ENCODE measurements at places on chromosomes 4 and X. TPM values are rescaled to one million over a fixed set of nuclear protein-coding genes. Genes with fewer than 3 reads are reported as not detected.

DNA sequence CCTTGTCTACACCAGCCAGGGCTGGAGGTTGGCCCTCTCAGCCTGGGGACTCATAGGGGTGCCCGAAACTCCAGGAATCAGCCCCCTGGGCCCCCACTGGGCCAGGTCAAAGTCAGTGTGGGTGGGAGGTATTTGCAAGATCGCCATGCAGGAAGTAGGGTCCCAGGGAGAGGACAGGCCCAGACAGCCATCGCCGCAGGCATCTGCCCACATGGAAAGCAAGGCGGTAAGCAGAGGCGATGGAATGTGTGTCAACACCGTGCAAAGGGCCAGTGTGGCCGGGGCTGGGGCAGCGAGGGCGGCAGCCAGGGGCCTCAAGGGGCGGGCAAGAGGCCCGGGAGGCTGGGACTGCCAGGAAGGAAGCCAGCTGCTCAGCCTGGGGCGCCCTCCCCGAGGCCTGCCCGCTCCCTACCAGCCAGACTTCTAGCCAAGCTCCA lies 19.3 kb upstream of the DUSP9 start:
- no peak for DNase-seq

DNA sequence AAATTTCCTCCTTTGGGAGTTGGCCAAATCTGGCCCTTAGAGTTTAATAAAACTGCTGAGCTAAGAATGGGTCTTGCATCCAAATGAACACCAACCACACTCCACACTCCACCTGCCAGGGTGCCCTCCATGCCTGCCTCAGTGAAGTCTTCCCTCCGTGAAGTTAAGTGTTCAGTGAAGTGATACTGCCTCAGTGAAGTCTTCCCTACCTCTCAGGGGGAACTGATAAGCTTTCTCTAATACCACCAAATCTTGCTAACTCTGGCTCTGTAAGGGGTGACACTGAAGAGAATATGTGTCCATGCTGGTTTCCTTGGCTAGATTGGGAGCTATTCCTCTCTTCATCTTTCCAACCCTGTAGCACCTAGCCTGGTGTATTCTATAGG lies 27.9 kb downstream of the MED28 start:
- no peak for DNase-seq

DNA sequence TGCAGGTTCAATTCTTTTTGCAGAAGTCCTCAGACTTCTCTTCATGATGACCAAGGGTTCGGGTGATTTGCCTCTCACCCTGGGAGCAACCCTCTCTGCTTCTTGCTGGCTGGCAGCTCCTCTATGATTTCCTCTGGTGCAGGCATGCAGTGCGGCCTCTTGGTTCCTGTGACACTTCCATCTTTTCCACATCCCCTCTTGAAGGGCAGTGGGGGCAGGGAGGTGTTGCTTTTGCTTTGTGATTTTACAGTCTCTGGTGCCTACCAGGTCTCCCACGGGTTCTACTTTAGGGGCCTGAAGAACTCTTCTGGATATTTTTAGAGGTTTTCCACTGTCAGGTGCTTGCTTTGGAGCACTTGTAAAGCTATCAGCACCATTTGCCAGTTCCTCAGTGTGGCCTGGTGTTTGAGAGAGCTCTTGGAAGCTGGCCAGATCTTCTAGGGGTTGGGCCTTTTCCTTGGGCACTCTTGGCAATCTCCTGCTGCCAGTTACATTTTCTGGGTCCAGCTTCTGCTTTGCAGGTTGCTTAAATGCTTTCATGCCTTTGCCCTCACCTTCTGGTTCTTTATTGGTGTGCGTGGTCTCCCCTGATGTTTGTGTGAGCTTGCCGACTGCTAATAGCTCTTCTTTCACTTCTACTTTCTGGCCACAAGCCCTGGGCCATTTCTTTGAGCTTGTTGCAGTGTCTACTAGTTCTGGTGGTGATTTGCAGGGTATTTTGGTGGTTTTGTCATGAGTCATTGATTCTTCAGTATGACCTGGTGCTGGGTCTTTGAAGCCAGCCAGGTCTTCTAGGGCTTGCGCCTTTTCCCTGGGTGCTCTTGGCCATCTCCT lies 11.5 kb upstream of the CHST7 start:
- no peak for DNase-seq

GRCh38 chr4:99144587-99144986 lies 490 bp upstream of the ADH4 start:
- no peak for DNase-seq

DNA sequence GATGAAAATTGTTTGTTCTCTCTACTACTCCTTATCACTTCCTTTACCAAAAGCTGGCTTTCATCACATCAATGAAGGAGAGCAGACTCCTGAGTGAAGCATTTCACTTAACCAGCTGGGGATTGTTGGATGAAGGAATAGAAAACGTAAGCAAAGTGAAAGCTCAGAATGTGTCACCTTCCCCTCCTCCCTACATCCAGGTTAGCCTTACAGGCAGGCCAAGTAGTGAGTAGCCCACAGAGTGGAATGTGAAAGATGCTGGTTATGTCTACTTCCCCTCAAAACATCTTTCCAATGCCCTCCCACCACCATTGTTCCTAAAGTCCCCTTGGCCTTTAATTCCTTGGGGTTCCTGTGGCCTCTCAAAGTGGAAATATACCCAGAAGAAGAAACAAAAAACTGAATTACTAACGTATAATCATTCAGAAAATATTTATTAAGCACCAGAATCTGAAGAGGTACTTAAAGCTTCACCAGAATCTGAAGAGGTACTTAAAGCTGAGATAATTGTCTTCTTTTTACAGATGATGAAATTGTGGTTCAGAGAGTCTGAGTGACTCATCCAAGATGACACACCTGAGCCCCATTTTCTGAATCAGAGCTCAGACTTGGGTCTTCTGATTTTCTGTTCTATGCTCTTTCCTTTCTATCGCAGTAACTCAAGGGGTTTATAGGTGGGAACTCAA lies 6.5 kb downstream of the P2RY4 start:
- no peak for DNase-seq

GRCh38 chr4:39616651-39617050 lies 22.0 kb downstream of the SMIM14 start:
- DNase-seq: no peak

- peak; percentile 48 for DNase-seq
These were observed at the start of gene NDUFC1 for GRCh38 chr4:139301821-139302611. Gene NDUFC1 (minus strand): TSS chr4:139302477. CDS start chr4:139295798, 6,679 bp downstream.

DNA sequence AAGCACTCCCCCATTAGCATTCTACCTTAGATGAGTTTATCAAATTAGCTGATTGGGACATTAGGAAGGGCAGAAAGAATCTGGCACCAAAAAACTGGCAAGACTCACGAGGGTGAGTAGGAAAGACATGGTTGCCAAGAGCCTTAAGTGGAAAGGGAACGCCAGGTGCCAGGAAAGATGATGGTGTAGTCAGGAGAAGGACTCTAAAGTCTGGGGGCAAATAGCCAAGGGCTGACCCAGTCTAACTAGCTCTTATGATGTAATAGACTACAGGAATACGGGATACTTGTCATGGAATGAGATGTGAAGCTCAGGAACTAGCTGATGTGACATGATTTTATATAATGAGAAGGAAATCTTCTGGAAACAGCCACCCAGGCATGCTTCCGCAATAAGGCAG lies 94.8 kb downstream of the MBNL3 start:
- no peak for DNase-seq

DNA sequence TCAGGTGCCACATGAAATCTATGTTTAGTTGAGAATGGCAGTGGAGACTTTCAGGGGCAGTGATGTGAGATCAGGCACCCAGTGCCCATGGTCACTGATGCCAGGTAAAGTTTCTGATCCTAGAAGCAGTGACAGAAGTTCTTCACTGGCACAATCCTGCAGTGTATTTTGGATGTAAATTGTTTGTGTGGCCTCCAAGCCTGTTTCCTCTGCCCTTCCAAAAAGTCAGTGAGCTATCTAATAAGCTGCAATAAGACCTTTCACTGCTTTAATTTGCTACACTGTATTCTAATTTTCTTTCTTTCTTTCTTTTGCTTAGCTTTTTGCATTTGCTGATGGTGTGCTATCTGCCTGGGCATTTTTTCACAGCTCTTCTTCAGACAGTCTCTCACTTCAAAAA lies 1348.6 kb downstream of the ADGRL3 start:
- DNase-seq: no peak

DNA sequence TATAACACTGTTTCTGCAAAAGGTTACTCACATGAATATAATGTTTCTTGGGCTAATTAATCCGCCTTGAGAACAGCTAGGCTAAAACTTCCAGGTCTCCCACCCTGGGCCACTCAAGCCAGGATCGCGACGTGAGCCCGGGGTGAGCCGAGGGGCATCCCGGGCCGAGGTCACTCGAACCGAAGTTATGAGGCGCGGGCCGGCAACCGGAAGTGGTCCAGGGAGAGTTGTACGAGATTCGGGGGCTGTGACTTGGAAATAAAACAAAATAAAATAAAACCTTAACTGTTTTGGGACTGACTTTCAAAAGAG lies 317 bp downstream of the CMC4 start:
- no peak for DNase-seq

- no peak for DNase-seq
These were observed 9.9 kb downstream of the ANAPC4 start for GRCh38 chr4:25386926-25387325.

DNA sequence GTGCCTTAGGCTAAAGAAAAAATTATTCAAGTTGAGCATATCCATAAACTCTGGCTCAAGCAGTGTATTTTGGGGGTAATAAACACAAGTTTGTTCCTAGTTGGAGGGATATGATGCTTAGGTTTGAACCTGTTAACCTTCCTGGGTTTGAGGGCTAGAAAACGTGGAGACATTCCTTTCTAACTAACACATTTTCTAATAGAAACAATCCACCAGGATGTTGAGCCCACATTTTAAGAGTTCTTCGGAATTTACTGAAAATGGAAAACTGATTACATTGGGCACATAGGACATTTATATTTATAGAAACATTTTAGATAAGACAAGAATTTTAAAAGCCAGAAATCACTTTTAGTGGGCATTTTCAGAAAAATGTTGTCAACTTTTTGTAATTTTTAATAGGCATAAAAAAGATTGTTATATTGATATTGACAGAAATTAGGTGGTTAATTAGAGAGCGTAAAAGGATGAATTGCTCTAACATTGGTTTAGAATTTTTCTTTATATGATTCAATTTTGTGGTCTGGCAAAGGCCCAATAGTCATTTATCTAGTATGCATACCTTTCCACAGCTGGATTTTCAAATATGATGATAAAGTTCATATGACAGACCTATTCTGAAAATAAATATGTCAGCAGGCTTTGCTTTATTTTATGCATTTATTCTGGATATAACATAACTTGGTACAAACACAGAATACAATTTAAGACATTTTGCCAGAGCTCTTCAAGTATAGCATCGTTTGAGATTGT lies 49.2 kb downstream of the CEP44 start:
- DNase-seq: no peak

- no peak for DNase-seq
These were observed 1179.7 kb upstream of the ADGRL3 start for GRCh38 chr4:60020389-60020788.

DNA sequence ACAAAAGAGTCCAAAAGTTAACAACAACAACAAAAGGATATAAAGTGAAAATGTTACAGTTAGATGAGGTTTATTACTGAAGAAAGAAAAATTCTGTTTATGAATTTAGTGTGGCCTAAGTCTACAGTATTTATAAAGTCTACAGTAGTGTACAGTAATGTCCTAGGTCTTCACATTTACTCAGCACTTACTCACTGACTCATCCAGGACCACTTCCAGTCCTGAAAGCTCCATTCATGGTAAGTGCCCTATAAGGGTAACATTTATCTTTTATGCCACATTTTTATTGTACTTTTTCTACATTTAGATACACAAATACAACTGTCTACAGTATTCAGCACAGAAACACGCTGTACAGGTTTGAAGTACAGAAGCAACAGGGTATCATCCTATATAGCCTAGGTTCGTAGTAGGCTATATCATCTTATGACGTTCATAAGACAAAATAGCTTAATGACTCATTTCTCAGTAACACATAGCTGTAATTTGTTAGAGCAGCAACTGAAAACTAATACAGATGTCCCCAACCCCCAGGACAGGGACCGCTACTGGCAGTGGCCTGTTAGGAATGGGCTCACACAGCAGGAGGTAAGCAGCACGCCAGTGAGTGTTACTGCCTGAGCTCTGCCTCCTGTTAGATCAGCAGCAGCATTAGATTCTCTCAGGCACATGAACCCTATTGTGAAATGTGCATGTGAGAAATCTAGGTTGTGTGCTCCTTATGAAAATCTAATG lies 61.3 kb downstream of the CENPC start:
- DNase-seq: no peak

- no peak for DNase-seq
These were observed 91.2 kb downstream of the LRP2BP start for GRCh38 chr4:185304541-185304940.

DNA sequence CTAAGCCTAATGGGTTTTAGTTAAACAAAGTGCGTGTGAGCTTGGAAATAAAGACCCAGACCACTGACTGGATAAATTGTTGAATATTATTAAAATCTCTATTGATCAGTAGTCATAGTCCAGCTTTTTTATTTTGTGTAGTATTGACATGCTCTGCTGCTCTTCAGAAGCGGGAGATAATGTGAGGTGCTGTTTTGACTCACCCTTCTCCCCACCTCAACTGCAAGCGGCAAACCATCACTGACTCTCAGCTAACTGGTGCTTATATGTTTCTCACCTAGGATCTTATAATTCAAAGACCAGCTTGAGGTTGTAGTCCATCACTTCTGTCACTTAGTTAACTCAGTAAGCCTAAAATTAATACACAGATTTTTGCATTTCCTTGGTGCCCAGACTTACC lies 72.2 kb downstream of the COMMD8 start:
- DNase-seq: no peak

- peak; percentile 62 for DNase-seq
These were observed 931.0 kb upstream of the INTU start for GRCh38 chr4:126701756-126702155.

DNA sequence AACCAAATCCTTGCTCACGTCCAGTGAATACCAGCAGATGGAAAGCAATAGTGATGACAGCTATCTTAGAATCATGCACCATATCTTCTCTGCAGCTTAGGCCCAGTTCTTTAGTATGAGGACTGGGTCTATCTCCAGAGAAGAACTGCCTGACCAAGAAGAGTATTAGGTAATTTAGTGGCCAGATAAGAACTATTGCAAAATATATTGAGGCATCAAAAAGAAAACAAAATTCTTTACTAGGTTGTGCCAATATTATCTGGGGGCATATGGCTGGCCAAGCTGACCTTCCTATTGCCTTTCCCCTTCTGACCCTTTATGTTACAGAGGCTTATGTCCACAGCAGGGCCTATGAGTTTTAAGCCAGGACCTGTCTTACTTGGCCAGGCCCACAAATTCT lies 91.2 kb downstream of the RLIM start:
- no peak for DNase-seq

- DNase-seq: no peak
These were observed 879.2 kb upstream of the INTU start for GRCh38 chr4:126753592-126753991.

The GSX2 gene
- 0.19 TPM for polyA plus RNA-seq

The NAA11 gene
- polyA plus RNA-seq: not detected

The UGT2B7 gene
- polyA plus RNA-seq: not detected

The FGD1 gene
- 17.4 TPM for polyA plus RNA-seq

The SSX4 gene
- polyA plus RNA-seq: not detected

The CFAP299 gene
- not detected for polyA plus RNA-seq

The TXK gene
- polyA plus RNA-seq: not detected

The SLC34A2 gene
- polyA plus RNA-seq: not detected

The FOXR2 gene
- polyA plus RNA-seq: not detected

All from brain (organoid and tissue), 16 donors.